ENCODE measurements at places on chromosomes 16 and 17. TPM values are rescaled to one million over a fixed set of nuclear protein-coding genes. Genes with fewer than 3 reads are reported as not detected.

DNA sequence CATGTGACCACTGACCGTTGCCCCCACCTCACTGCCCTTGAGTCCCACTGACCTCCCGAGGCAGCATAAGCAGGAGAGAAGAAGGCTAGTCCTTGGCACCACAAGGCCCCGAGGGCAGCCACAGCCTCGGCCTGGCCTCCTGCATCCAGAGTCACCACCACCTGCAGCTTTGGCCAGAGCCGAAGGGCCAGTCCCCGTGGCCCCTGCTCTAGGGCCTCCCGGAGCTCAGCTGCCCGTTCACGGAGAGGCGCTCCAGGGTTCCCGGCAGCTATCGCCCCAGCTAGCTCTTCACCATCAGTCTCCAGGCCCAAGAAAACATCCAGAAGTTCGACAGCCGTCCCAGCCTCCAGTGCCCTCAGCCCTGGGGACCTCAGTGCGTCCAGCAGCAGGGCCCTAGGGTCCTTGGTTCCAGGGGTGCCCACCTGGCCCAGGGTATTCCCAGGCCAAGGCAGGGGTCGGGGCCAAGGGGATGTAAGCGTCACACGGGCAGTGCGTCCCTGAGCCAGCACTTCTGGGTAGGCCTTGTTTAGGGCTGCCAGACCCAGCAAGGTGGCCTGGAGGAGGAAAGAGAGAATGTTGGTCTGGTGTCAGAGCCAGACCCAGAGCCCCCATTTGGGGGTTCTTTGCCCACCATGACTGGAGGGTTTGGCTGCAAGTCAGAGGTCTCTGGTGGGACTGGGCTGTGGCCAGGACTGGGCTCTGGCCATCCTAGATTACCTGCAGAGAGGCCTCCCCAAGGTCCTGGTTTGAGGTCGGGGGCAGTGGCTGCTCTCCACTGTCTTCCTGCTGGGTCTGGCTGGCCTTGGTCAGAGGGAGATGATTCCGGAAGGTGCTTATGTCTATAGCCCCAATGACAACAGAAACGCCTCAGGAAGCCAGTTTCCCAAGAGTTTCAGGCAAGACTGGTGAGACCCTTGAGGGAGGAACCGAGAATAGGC lies 1.8 kb downstream of the GHDC start:
- DNase-seq, result no peak

The CD2BP2 gene
- total RNA-seq, result 40.5 TPM

DNA sequence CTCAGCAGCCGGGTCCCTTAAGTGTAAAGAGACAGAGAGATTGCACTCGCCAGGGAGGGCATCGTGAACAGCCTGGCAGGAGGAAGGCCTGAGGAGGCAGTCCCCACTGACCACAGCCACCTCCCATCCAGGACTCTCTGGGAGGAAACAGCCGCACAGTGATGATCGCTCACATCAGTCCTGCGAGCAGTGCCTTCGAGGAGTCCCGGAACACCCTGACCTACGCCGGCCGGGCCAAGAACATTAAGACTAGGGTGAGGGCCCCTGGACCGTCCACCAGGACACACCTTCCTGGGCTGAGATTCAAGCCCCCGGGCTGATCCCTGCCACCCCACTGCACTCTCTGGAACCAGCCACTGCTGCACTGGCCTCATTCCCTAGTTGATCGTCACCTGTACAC lies 14.0 kb downstream of the BTBD17 start:
- no peak for DNase-seq

The ABCA3 gene
- total RNA-seq, result 11.1 TPM
